Activated naive CD4-positive, alpha-beta T cell treated with anti-CD3 and anti-CD28 coated beads, Interleukin-2, amount 50 U/mL, for 72 hours (primary cell): ENCODE measurements at places on chromosomes 3 and 15. TPM values are rescaled to one million over a fixed set of nuclear protein-coding genes. Genes with fewer than 3 reads are reported as not detected.

- DNase-seq: no peak
These were observed 67.2 kb upstream of the XCR1 start for GRCh38 chr3:46094506-46094905.

- no peak for DNase-seq
These were observed 134.3 kb downstream of the GADL1 start for GRCh38 chr3:30760040-30760695.

DNA sequence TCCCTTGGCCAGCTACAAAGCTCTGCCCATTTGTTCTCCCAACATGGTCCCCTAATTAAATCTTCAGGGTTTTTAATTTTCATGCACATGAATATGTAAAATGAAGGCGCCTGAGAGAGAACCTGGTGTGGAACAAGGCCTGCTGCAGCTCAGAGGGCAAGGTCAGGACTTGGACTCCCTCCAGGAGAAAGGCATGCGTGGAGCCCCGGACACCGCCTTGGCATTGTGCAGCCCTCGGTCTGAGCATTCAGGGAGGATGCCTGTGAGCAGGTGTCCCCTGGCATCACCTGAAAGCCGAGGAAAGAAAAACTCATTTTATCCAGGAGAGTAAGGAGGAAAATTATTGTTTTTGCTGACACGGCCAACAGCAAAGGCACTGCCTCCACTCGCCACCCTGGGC is 33.8 kb upstream of the EPHB1 start:
- no peak for DNase-seq

DNA sequence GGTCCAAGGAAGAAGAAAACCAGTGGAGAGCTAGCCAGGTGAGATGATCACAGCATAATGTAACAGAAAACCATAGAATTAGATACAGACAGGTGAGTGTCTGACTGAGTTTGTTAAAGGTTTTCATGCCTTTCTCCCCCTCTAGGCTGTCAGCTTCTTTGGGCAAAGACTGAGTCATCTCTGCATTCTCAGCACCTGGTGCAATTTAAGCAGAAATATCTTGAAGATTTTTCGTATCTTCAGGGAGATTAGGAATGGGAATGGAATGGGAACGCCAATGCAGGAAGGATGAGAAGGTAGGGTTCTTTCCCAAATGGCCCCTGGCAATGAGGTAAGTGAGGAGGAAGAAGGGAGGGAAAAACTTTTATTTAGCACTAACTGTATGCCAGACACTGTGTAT is 122.0 kb upstream of the SLC7A14 start:
- DNase-seq: no peak

DNA sequence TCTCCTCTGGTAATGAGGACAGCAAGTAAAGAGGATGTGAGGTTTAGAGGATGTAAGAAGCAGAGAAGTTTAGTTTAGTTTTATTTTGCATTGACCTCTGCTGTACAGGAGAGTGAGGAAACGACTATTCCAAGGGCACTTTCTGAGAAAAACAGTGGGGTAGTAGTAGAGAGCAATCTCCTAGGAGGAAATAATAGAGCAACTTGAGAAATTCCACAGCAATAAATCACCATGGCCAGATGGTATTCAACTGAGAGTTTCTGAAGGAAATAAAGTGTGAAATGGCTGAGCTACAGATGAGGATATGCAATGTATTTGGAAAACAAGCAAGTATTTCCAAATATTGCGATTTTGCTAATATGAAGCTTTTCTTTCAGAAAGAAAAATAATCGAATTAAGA is 118.9 kb downstream of the DPH6 start:
- DNase-seq: no peak

DNA sequence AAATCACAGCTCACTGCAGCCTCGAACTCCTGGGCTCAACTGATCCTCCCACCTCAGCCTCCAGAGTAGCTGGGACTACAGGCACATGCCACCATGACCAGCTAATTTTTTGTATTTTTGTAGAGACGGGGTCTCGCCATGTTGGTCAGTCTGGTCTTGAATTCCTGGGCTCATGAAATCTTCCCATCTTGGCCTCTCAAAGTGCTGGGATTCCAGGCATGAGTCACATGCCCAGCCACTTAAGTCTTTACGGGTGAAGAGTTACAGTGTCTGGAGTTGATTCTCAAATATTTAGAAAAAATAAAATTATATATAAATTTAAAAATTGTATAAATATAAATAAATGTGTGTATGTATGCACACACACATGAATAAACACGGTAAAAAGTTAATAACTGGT is 14.5 kb upstream of the KBTBD12 start:
- DNase-seq: no peak

DNA sequence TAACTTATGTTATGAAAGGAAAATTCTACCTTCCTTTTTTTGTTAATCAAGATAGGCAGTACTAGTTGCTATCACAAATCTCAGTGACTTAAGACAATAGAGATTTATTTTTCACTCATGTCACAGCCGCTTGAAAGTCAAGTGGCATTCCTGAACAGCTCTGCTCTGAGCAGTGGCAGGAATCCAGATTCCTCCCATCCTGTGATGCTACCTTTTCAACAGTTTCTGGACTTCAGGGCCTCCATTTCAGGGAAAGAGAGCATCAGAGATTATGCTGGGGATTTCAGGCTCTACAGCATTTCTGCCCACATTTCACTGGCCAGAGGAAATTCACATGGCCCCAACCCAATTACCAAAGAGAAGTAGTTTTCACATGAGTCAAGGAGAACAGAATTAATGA is 83.4 kb downstream of the IL1RAP start:
- DNase-seq: no peak

GRCh38 chr15:25510146-25510545 is 71.3 kb upstream of the UBE3A start:
- no peak for DNase-seq

GRCh38 chr3:38090453-38090852 is 46.5 kb downstream of the ACAA1 start:
- DNase-seq: no peak

CTXN2 gene
- not detected for total RNA-seq

GRCh38 chr3:57797701-57798487 is 41.8 kb downstream of the SLMAP start:
- no peak for DNase-seq

- DNase-seq: no peak
These were observed 54.8 kb downstream of the ARHGEF26 start for GRCh38 chr3:154176036-154176435.

GRCh38 chr3:134903837-134904236 is 108.8 kb downstream of the EPHB1 start:
- DNase-seq: no peak

DNA sequence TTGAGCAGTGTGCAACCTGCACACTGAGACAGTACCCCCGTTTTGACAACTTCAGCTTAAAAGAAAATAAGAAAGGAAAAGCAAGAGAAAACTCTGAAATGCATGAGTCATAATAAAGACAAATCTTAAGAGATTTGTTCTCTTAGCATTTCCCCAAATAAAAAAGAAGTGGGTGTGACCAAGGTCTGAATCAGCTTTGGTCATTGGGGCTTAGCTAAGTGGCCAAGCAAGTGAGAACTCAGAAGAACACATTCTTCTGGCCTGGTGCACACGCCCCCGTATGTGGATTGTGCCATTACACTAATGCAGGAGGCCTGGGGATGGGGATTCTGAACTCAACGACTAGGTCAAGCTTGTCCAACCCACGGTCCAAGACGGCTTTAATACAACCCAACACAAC is 56.9 kb upstream of the PDZRN3 start:
- no peak for DNase-seq

- DNase-seq: no peak
These were observed 2.4 kb downstream of the CCNDBP1 start for GRCh38 chr15:43187544-43188155.

GRCh38 chr3:196932600-196932999 is 9.7 kb downstream of the NCBP2 start:
- no peak for DNase-seq

DNA sequence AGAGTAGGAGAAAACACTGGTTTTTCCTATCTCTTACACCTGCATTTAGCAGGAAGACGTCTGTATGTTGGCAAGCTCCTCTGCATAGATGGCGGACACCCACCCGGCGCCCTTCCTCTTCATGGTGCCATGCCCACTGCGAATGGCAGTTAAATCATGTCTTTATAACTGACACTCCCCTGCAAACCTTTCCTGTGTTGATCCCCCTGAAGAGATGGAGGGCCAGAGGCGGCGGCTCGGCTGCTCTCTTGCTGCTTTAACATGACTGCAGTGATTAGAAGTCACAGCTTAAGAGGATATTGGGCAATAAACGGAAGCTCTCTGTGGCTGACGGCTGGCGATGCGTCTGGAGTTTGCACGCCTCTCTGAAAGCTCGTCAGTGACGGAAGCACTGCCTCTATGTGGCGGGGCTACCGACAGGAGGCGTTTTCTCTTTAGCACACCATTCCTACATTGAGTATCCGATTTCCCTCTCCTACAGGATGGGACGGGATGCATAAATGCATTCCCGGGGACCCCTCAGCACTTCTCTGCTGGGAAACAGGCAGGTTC is 25.5 kb upstream of the SNRPA1 start:
- peak; percentile 59 for DNase-seq

CD86 gene
- 0.49 TPM for total RNA-seq

DNA sequence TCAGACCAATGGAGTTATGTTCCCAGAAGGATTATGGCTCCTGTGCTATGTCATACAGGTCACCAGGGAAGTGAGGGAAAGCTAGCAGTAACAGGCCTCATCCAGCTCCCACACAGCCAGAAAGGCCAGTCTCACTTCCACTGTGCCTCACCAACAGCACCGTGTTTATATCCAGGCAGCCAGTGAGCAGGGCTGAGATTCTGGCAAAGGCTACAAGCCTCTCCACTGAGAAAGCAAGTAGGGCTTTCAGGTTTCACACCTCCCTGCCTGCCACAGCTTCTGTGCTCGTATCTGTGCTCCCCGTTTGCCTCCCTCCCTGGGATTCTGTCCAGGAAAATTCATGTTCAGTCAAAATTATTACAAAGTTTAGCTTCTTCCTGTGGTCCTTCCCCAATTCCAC is 14.9 kb upstream of the CFAP20DC start:
- DNase-seq: no peak

DNA sequence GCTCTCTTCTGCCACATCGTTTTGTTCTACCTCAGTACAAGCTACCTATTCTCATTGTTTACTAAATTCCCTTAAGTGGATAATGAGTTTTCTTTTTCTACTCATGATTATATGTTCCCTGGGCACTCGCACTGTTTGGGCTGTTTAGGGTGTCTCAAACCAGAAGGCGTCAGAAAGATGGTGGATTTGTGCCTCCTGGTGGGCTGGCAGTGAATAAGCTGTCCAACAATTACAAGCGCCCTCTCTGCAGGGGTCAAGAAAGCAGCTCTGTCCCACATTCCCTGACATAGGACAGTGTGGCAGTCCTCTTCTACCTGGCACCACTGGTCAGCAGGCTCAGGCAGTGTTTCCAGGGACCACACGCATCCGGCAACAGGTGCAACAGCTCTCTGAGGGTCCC is 173.4 kb upstream of the PPP2R3A start:
- no peak for DNase-seq

GRCh38 chr15:40386480-40386879 is 4.0 kb downstream of the KNSTRN start:
- DNase-seq: no peak

ATP8B4 gene
- 10.4 TPM for total RNA-seq

- DNase-seq: no peak
These were observed 201.4 kb downstream of the UBE3A start for GRCh38 chr15:25237291-25237978.

- DNase-seq: no peak
These were observed 52.4 kb upstream of the RGMA start for GRCh38 chr15:93141371-93141794.

NCEH1 gene
- total RNA-seq: 5.2 TPM

- DNase-seq: peak; percentile 86
These were observed at the start of gene LPCAT4 for GRCh38 chr15:34367101-34368081. TSS of gene LPCAT4 (minus strand) at chr15:34367196. CDS start at chr15:34367100, 96 bp downstream.

- DNase-seq: no peak
These were observed 200.9 kb upstream of the CTDSPL start for GRCh38 chr3:37660782-37661181.

DNA sequence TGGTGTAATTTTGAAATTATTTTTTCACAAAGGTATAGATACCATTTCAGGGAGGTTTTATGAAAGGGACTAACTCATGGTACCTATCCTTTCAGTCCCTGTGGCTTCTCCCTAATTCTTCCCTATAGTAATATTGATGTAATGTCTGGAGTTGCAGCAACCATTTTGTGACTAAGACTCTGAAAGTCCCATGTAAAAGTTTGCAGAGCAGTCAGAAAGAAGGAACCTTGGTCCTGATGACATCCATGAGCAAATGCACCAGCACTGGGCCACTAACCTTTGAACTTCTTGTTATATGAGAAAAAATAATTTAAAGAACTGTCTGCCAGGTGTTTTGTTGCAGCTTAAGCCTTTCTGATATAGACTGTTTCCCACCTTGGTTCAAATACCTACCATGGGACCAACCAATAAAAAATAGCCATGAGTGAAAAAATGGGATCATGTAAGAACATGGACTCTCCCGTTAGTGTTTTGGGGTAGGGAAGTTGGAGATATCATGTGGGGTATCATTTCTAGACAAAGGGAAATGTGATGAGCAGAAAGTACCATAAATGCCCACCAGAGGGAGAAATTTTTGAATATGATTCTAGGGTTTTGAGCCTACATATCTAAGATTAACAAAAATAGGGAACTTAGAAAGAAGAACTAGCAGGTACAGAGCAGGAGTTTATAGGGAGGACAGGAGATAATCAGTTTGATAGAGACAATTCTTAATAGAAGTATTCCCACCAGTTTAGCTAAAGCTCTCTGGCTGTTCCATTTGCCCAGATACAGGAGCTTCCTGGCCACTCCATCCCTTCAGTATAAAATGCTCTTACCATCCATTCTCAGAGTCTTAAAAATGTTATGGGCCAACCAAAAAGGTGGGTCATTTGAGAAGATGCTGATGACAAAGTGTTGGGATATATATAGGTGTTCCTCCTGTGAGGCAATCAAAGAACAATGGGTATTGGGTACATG is 3.4 kb upstream of the CPOX start:
- peak; percentile 38 for DNase-seq

PRSS50 gene
- total RNA-seq: not detected

DNA sequence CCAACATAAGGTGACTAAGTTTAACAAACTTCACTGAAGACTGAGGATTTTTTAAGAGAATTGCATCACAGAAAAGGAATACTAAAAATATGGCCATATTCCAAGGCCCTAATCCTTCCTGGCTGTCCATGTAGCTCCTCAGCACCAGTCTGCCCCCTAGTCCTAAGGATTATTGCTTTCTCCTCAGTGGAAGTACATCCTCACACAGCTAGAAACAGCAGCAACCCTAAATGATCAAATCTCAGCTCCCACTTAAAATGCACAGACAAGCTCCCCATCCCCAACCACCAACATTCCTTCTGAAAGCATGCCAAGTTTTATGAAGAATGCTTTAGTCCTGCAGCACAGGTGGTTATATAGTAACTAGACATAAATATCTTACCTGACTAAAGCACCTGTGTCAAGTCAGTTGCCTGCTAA is 14.7 kb downstream of the ST3GAL6 start:
- no peak for DNase-seq

- DNase-seq: no peak
These were observed 145.9 kb upstream of the MBNL1 start for GRCh38 chr3:152122851-152123250.

FSTL1 gene
- total RNA-seq: 0.39 TPM

DNA sequence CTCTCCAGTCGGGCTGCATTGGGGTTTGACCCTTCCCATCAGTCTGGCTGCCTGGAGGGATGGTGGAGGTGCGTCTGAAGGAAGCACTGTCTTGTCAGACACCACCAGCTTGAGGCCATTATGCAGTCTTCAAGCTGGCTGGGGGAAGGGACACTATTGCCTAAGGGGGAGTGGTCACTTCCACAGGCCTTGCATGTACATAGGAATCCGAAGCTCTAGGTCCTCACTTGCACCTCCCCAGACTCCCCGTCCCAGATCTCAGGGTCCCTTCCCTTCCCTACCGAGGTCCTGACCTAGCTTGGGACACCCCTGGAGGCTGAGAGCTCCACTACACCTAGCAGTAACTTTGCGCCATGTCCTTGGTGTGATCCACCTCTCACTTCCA is 48.6 kb upstream of the KLF13 start:
- DNase-seq: peak; percentile 45
